Stimulated activated CD8-positive, alpha-beta memory T cell treated with anti-CD3 and anti-CD28 coated beads, Interleukin-2, amount 100 ng/mL, for 48 hours (primary cell): ENCODE measurements at places on chromosomes 7 and 10.

DNA sequence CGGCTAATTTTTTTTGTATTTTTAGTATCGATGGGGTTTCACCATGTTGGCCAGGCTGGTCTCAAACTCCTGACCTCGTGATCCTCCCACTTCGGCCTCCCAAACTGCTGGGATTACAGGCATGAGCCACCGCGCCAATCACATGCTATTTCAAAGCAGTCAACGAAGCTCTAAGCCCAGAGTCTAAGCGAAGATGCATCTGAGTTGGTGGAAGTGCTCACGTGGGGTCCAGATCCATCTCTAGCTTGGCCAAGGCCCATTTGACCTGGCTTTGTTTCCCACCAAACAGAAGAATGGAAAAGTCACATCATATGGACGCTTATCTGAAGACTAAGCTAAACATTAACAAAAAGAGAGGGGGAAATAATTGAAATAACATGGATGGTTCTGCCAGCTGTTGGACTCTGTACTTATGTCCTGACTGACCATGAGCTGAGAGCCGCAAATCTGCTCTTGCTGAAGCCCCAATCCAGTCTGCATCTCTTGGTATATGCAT is 3.8 kb upstream of the GTF2I start:
- no peak for DNase-seq

DNA sequence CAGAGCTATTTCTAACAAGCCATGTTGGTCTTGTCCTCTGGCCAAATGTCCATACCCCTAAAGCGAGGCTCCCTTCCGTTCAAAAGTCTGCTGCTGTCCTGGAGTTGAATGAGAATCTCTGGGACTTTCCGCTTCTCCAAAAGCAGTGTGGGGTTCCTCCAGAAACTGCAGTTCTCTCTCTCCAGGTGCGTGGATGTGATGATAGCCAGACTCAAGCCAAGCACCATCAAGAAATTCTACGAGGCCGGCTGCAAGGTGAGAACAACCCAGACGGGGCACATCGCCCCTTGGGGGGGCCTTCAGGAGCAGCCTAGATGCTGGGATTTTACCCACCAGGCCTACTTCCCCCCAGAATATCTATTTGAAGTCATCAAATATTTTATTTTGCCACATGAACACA is 26.5 kb downstream of the BTBD16 start:
- no peak for DNase-seq

- no peak for DNase-seq
Measured at GRCh38 chr10:124070666-124071065, 22.7 kb downstream of the CHST15 start.

DNA sequence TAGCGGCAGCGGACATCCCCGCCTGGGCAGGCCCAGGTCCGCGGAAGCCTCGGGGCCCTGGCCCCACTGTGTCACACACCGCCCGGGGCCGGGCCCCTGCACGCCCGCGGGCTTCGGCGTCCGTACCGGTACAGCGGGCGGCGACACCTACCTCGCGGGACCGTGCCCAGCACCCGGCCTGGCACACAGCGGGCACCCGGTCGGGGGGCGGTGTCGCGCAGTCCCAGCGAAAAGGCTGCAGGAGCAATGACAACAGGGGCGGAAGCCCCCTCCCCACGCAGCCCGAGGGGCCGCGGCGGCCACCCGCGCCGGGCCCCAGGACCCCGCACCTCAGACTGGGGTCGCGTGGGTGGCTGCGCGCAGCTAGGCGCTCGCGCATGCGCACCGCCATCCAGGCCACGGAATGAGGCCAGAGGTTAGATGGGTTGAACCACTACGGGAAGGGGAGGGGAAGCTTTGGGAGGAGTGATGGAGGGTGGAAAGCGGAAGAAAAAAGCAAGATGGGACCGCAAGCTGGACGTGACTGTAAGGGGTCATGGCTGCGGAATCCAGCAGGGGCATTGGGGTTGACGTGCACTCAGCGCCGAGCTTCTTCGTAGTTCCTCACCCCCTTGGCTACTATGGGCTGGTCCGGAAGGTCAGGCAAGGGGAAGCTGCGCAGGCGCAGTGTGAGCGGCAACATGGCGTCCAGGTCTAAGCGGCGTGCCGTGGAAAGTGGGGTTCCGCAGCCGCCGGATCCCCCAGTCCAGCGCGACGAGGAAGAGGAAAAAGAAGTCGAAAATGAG is at the start of the genes BCCIP and UROS:
BCCIP (plus strand) TSS at position 669 of the 785 bp plus-strand sequence; CDS start at position 681, 12 bp downstream.
UROS (minus strand) TSS at position 381 of the 785 bp plus-strand sequence. CDS start 6,759 bp downstream, outside the sequence.
- DNase-seq = peak; percentile 84

GRCh38 chr7:1505731-1506550 is 1.8 kb upstream of the INTS1 start:
- DNase-seq = no peak

- DNase-seq = no peak
Measured at GRCh38 chr7:20083781-20084180, 133.4 kb downstream of the MACC1 start.

- DNase-seq = no peak
Measured at GRCh38 chr10:36324831-36325230, 682.7 kb upstream of the FZD8 start.

GRCh38 chr10:84537447-84537931 is 209.1 kb downstream of the CCSER2 start:
- DNase-seq = no peak

DNA sequence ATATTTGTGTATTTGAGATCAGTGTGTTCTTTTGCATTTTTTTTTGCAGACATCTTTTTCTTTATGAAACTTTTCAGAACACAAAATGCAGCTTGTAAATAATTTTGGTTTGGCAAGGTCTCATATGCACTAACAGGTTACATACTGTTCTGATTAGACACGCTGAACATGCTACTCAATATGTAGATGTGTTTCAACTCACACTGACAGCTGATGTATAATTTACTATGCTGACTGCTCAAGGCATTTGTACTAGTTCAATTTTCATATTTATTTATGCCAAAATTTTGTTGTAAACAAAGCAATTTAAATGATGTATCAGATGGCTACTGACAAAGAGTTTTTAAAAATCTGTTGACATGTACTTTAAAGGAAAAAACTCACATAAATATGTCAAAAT is 123.8 kb downstream of the TFEC start:
- no peak for DNase-seq

- no peak for DNase-seq
Measured at GRCh38 chr10:98433881-98434732, 12.6 kb downstream of the HPS1 start.

GRCh38 chr10:17249820-17250219 is 21.8 kb downstream of the VIM start:
- DNase-seq = no peak

- no peak for DNase-seq
Measured at GRCh38 chr10:84665883-84666463, 337.6 kb downstream of the CCSER2 start.

DNA sequence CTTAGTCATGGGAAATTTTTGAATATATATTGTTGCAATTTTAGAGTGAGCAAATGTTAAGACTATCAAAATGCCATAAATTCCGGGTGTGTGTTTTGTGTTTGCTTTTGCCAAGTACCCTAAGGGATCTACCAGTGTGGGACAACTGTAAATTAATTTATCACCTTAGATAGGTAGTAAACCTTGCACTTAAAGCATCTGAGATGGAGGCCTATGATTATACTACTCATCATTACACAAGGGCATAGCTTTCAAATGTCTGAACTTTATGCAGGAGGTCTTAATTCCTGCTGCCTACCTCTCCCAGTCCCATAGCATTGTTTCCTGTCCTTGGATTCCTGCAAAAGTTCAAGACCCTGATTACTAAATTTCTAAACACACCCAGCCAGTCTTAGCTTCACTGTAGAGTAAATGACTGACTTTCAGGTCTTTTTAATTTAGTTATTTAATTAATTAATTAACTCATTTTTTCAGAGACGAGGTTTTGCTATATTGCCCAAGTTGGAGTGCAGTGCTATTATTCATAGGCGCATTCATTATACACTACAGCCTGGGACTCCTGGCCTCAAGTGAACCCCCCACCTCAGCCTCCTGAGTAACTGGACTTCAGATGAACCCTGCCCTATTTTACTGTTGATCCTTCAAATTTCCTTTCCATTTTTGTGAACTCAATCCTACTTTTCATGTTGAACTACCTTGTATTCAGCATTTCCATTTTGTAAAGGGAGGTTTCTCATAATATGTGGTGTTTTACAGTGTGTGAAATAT is 47.0 kb downstream of the THSD7A start:
- DNase-seq = no peak

GRCh38 chr7:96685353-96685752 is 24.3 kb downstream of the SEM1 start:
- DNase-seq = no peak

GRCh38 chr7:31873816-31874597 is 187.0 kb downstream of the PPP1R17 start:
- DNase-seq = no peak

GRCh38 chr7:42189535-42189934 is 47.5 kb downstream of the GLI3 start:
- DNase-seq = no peak

DNA sequence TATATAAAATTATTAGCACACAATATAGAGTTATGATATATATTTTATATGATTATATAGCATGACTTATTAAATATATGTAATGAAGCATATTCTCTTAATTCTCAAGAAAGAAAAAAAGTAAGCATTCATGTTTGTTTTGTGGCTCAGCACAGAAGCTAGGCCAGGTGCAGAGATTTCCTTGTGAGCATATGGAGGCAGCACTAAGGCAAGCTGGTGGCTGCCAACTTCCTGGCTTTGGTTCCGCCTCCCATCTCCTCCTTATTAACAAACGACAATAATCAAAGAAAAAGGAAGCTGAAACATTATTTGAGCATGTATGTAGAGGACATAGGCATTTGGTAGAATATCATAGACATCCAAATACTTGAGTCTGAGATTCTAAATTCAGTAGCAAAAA is 130.3 kb downstream of the ST7 start:
- DNase-seq = no peak

GRCh38 chr7:29332042-29332811 is 137.7 kb downstream of the CHN2 start:
- DNase-seq = no peak

GRCh38 chr10:11488126-11488525 is 123.3 kb downstream of the USP6NL start:
- no peak for DNase-seq

- no peak for DNase-seq
Measured at GRCh38 chr10:93850031-93851015, 43.5 kb upstream of the SLC35G1 start.

- DNase-seq = no peak
Measured at GRCh38 chr7:50751146-50751545, 31.6 kb downstream of the GRB10 start.

- no peak for DNase-seq
Measured at GRCh38 chr7:141410353-141411000, 140.7 kb upstream of the AGK start.

GRCh38 chr7:158371856-158372255 is 215.8 kb downstream of the PTPRN2 start:
- DNase-seq = no peak

GRCh38 chr7:42014625-42015618 is 222.1 kb downstream of the GLI3 start:
- DNase-seq = peak; percentile 4

- peak; percentile 46 for DNase-seq
Measured at GRCh38 chr10:23343591-23344240, 881 bp downstream of the C10orf67 start.

- no peak for DNase-seq
Measured at GRCh38 chr10:5960070-5960972, 17.0 kb downstream of the IL15RA start.

DNA sequence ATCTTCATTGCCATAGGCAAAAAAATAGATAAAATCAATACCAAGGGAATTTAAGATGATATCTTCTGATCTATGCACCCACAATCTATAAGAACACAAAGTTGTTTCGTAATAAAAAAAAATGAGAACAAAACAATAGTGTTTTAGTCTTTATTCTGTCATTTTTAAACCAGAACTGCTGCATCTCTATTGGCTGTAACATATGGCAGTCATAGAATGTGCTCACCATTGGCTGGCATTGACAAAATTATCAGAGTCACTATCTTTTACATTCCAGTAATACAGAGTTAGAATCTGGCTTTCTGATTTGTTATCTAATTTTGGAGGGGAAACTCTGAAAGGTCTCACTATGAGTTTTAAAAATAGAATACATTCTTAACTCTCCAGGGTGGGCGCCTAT is 138.6 kb upstream of the CCDC6 start:
- DNase-seq = no peak

GRCh38 chr7:48090095-48090805 is 1.2 kb downstream of the UPP1 start:
- no peak for DNase-seq

- DNase-seq = no peak
Measured at GRCh38 chr7:7707806-7708205, 10.6 kb downstream of the RPA3 start.

DNA sequence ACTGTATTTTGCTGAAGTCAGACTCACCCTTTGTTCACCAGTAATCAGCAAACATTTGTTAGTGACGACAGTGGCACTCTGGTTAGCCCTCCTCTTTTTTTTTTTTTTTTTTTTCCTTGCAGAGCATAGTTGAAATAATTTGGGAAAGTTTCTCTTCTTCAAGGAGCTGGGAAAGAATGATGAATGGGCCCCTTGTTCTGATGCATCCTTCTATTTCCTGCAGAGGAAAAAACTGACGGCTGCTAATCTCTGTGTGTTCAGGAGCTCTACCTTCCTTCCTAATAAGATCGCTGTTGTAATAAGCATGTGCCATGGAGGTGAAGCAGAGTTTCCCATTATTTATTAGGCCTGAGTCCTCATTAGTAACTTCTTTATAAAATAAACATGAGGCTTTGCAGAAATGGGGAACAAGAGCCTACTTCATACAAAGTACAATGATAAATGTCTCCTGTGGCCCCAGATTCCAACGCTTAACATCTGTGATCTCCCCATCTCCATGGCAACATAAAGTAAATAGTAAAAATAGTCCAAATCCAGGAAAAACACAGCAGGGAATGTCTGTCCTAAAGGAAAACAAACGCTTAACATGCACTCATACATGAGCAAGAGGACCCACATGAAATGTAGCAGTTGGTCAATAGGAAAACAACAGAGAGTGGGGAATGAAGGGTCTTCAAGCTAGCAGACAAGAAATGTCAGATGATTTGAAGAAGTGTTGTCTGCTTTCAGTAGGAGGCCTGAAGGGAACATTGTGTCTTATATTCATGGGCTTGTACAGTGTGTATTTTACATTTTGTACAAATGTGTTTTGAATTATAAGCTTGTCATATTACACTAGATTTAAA is 59.1 kb upstream of the CALD1 start:
- DNase-seq = no peak

- no peak for DNase-seq
Measured at GRCh38 chr10:46240684-46241565, 45.9 kb upstream of the ANTXRL start.

GRCh38 chr10:75181073-75181472 is 29.5 kb upstream of the VDAC2 start:
- no peak for DNase-seq
